ENCODE measurements at places on chromosomes 5 and 9.

DNA sequence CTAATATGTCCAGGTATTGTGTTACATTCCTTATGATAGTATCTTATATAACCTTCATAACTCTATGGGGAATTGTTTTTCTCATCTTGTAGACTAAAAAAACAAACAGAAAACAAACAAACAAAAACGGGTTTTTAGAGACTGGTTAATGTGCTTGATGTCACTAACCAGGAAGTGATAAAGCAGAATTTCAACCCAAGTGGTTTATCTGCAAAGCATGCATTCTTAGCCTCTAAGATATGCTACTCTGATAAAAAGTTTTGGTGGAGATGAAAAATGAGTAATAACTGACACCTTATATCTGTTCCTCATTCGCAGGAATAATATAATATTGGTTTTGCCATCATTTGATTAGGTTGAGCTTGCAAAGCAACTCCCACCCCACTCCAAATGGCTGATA, 53.4 kb downstream of the PUM3 start:
- DNase-seq, result no peak

- DNase-seq, result no peak
Measured at GRCh38 chr5:113358696-113359095, 76.1 kb downstream of the TSSK1B start.

- no peak for DNase-seq
Measured at GRCh38 chr9:136565086-136565714, 19.4 kb upstream of the NOTCH1 start.

DNA sequence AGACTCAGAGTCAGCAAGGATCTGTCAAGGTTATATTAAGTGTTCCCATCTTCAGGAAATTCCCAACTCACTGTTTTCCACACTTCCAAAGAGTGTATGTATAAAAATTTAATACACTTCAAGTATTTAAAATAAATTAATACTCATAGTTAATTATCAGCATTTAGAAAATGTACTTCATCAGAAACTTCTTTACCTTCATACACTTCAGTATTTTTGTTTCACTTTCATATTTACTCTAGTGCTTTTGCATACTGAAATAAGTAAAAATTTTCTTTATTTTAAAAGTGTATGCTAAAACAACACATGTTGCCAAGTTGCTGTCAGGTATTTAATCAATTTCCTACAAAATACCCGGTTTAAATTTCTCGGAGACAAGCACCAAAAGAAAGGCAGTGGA, 16.5 kb downstream of the RICTOR start:
- no peak for DNase-seq

- DNase-seq, result no peak
Measured at GRCh38 chr9:89311346-89312221, 589 bp downstream of the CKS2 start.

DNA sequence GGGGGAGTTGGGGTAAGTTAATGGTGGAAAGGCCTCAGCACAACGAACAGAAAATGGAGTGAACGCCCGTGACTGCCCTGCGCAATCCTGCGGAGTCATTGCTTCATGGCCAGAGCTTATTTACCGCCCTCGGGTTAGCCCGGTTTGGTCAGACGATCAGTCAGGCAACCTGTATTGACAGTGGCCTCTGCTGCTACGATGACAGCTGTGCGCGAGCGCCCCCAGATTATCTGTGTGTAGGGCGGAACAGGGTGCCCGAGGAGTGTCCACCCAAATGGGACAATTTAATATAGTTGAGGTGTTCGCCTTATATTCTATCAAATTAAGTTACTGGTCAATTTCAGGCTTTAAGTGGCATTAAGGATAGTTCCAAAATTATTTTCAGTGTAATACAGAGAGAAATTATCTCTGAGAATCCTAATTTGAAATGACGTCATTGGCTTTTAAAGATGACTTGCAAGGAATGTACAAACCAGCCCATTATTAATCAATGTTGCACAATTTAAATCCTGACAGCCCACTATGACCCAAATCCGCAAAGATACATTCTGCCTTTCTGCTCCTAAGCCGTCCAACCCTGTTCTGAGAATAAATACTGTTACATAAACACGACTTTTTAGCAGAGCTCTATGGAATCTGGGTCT, 879 bp upstream of the UBQLN1 start:
- DNase-seq, result no peak

DNA sequence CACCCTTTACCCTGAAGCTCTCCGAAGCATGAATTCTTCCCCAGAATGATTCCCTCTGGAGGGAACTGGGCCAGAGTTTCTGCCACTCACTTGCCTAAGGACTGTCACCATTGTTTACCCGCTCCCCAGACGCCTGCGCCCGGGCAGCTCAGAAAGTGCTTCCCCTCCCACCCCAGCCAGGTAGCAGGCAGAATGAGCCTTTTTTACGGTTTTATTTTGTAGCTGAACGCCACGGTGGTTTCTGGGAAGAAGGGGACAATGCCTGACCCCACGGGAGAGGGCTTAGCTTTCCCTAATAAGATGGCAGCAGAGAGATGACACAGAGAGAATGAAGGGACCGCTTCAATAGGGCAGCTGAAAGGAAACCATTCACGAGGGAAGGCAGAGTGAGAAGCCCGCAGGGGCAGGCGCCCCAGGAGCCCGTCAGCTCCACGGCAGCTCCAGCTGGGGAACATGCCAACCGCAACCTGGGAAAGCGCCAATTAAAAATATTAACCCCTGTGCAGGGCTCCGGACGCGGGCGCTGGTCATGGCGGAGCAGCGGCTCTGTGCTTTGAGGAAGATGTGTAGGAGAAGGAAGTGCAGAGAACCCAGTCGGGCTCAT, 20.4 kb upstream of the NTNG2 start:
- DNase-seq, result peak; percentile 6

GRCh38 chr5:141692919-141693725, 11.1 kb upstream of the ARAP3 start:
- DNase-seq, result no peak

DNA sequence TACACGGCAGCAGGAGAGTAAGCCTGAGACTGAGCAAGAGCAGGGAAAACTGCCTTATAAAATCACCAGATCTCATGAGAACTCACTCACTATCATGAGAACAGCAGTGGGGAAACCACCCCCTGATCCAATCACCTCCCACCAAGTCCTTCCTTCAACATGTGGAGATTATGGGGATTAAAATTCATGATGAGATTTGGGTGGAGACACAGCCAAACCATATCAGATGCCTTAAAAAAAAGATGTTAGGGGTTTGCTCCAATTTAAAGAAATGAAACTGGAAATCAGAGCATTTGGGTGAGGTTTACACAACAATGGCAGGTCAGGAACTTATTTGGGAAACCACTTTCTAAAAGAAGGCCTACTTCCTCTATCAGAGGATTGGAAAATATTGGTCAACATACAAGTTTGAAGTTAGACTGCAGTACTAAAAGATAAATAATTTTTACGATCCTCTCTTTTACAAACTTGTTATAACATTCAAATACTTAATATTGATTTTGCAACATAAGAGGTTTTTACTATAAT, 105.1 kb downstream of the FBN2 start:
- DNase-seq, result no peak

GRCh38 chr5:124459984-124460383, 286.5 kb downstream of the ZNF608 start:
- DNase-seq, result no peak

DNA sequence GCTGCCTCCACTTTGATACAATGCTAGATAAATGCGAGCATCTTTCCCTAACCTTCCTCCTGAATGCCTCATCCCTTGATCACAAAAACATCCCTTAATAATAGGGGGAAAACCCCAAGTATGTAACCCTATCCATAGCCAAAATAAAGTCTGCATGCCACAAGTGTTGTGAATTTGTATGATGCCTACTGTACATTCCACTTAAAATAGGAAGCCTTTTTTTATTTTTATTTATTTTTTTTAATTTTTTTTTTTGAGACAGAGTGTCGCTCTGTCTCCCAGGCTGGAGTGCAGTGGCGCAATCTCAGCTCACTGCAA, 207.0 kb downstream of the AOPEP start:
- no peak for DNase-seq

DNA sequence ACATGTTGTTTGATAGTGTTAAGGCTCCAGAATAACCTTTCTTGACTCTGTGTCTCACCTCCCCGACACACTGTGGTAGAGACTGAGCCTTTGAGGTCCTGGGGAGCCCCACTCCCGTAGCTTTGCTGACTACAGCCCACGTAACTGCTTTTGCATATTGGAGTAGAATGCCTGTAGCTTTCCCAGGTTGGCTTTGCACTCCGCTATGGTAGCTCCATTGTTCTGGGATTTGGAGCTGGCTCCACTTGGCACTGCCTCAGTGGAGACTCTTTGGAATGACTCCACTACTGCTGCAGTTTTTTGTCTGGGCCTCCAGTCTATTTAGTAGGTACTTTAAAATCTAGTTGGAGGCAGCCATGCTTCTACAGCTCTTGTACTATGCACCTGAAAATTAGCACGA, 56.2 kb upstream of the ANXA1 start:
- DNase-seq, result no peak

DNA sequence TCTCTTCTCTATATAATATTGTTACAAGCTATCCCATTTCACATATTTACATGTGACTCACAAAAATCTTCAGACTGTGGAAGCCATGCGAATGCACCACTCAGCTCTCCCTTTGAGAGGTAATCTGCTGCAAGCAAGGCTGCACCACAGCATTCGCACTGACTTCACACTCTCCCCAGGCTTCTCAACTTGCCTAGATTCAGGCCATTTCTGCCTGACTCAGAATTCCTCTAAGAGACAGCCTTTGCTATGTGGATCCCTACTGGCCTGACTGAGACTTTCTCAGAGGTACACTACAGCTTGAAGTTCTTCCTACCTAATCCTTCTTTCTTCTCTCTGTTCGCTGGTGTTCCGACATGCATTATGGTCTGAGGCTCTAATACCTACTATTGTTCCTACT, 21.1 kb upstream of the DMRTA1 start:
- no peak for DNase-seq

GRCh38 chr5:78540335-78541085, 108.1 kb downstream of the LHFPL2 start:
- DNase-seq, result no peak

DNA sequence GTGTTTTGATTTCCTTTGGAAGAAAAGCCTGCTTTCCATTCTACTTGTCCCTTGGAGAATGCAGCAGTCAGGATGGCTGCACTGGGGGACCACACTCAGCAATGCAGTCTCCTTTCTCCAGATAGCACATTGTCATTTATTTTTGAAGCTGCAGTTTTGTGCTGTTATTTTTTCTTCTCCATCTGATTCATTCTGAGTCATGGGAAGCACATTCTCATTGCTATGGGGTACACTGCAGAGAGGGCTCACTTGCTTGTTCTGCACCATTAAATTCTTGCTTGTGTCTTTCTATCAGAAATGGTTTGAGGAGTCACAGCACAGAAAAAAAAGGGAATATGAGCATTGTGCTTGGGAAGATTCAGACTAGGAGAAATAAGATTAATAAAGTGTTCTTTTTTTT, 39.7 kb upstream of the POC5 start:
- no peak for DNase-seq

- peak; percentile 3 for DNase-seq
Measured at GRCh38 chr5:138503487-138504270, 38.4 kb downstream of the EGR1 start.

- DNase-seq, result peak; percentile 4
Measured at GRCh38 chr5:37184748-37185364, 64.3 kb downstream of the CPLANE1 start.

DNA sequence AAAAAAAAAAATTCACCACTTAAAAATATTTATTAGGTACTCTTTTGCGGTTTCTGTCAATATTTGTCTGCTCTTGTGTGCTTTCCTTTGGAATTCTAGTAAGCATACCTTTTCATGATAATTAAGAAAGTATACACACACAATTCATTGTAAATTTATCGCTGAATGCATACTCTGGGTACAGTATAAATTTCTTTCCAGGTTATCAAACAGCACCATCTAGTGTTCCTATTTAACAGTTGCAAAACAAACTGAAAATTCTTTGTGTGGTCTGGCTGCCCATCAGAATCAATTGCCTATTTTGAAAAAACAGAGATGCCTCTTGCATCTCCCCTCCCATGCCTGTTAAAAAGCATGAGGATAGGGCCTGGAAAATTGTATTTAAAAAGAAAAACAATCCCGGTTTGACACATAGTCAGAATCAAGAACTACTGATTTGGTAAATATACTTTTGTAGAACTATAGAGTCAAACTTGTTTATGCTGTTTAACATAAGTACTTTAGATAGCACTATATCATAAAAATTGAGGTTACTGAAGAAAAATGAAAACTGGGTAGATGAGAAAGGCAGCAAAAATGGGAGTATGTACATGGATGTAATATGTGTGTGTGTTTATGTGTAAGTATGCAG, 16.2 kb downstream of the PGGT1B start:
- DNase-seq, result no peak

DNA sequence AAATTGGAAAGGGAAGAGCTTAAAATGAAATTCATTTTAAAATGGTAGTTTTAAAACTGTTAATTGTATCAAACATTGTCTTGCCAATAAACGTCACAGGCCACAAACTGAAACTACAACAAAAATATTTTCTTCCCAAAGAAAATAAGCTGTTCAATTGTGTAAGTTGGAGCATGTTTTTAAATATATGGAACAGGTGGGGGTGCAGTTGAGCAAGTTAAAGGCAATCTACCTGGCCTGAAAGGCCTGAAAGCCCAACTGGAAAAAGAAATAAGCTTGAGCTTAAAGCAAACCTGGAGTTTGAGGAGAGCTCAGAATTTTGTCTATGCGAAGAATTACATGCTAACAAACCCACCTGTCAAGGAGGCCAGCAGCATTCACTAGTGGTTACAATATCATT, 439.5 kb downstream of the ACTL7B start:
- DNase-seq, result no peak

- DNase-seq, result no peak
Measured at GRCh38 chr5:133525126-133525525, 87.2 kb downstream of the FSTL4 start.

- no peak for DNase-seq
Measured at GRCh38 chr5:109691996-109692395, 2.3 kb downstream of the MAN2A1 start.

- DNase-seq, result no peak
Measured at GRCh38 chr9:88952086-88952615, 39.1 kb upstream of the S1PR3 start.
